ENCODE measurements at places on chromosomes 3 and 15.

DNA sequence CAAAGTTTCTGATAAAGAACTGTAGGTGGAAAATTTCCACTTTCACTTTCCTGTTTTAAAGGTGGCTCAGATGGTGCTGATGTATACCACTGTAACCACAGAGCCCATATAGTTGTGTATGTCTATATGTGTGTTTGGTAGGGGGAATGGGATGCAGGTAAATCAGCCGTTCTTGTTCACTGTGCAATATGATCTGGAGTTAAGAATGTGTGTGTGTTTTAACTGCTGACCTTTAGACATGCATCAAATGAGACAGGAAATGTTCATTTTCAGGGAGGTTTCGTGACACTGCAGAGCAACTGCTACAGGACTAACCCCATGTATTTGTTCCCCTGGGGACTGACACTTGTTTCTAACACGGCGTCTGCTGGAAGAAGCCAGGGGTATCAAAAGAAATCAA lies 180.5 kb downstream of the TAFA4 start:
- no peak for DNase-seq

DNA sequence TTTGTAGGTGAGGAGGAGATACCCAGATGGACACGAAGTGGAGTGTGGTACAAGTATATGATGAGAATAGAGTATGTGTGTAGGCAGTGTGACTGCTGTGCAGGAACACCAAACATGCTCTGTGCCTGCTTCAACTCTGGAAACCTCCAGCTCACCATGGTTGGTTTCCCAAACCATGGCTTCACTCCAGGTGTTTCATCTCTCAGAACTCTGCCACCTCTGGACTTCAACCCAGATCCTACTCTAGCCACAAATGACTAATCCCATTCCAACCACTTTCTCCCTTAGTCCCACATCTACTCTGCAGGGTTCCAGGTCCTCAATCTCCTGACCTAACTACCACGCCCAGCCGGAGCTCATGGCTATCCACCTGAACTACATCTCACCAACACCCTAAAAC lies 102.1 kb downstream of the RYK start:
- no peak for DNase-seq

DNA sequence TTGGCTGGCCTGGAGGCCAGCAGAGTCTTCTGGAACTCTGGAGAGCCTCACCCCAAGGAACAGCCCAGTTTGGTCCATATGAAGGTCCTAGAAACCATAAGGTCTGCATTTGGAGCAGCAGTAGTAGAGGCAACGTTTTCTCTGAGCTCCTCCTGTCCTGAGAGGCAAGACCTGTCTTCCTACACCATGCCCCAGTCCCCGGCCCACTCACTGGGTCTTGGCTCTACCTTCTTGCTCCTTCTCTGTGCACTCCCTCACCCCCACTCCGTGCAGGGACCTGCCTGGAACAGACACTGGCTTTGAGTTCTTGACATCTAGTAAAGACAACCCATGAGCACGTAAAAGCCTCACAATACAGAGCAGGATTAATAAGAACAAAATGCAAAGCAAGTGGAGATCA lies 76.6 kb downstream of the CHRD start:
- no peak for DNase-seq

- DNase-seq = no peak
These were observed 90.9 kb downstream of the MBNL1 start for GRCh38 chr3:152359385-152360248.

GRCh38 chr3:114242947-114243346 lies 5.6 kb upstream of the ZNF80 start:
- peak; percentile 24 for DNase-seq

DNA sequence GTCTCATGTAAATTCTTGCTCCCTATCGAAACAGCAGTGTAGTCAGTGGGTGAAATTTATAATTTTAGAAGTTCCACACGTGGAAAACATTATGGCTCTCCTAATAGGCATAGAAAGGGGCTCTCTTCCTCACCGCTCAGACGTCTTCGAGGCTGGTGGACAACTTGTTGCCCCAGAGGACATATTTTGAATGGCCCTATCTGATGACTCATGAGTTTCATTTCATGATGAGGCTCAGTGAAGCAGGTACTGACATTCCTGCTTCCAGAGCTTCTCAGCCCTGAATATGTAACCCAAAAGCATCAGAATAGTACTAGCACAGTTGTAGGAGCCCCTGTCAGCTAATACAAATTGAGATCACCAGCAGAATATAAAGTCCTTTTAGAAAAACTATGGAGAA lies 117.9 kb downstream of the HERC1 start:
- no peak for DNase-seq

DNA sequence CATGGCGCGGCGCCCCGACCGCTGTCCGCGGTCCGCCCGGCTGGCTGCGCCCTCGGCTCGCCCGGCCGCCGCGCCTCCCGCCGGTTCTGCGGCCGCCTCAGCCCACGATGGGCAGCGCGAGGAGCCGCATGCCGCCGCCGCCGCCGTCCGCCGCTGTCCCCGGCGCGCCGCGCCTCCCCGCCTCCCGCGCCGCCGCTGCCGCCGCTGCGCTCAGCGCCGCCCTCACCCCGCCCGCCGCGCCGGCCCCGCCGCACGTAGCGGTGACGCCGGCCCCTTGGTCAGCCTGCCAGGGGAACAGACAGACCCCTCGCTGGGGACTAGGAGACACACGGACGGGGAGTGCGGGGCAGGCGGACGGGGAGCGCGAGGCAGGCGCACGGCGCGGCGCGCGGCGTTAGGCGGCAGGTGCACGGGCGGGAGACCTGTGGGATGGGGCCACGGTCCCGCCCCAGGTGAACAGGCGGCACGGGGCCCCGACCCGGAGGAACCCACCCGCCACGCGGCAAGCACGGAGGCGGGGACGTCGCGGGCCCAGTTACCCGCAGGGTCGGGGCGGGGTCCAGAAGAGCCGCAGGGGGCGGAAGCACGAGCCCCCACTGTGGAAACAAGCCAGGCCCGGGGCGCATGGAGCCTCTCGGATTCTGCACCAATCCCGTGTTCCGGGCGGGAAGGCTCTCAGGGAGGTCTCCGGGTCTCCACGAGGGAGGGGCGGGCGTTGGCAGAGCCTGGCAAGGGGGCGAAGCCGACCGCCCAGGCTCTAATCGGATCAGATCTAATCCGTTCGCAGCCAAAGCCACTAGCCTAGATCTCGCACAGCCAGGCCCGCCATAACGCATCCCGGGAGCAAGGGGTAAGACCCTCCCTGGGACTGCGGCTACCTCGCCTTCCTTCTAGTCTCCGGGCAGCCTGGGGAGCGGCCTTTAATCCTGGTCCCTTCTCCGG lies at the start of gene CSPG5:
CSPG5 (minus strand) TSS at position 175 of the 942 bp plus-strand sequence; CDS start at position 3, 172 bp downstream.
- no peak for DNase-seq

DNA sequence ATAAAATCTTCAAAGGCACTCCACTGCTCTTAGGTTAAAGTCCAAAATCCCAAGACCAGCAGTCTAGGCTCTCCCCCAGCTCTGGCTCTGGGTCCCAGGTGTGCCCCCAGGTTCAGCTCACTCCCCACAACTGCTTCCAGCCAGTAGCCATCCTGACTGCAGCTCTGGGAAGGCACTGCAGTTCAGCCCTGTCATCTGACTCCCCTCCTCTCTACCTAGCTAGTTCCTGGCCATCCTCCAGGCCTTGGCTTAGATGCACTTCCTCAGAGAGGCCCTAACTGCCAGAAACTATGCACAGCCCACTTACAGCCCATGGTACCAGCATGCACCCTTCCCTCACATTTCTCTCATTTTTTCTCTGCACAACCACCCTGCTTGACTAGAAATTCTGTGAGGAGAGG lies 25.5 kb downstream of the TBC1D2B start:
- DNase-seq = no peak

- DNase-seq = no peak
These were observed 39.6 kb upstream of the TIMP4 start for GRCh38 chr3:12198301-12198700.

- DNase-seq = no peak
These were observed at the start of gene EPHA6 for GRCh38 chr3:96813820-96814650. TSS of gene EPHA6 (plus strand) at chr3:96814594.
